ENCODE measurements at places on chromosomes 13 and 19. TPM values are rescaled to one million over a fixed set of nuclear protein-coding genes. Genes with fewer than 3 reads are reported as not detected.

Gene KL
- 3.6 TPM for total RNA-seq

Gene CCDC9
- 22.4 TPM for total RNA-seq

Gene EDNRB
- total RNA-seq = 18.2 TPM

Gene OR7C1
- not detected for total RNA-seq

Data from type B pancreatic cell (in vitro differentiated cells).